EL (cell line): ENCODE measurements at places on chromosomes 13 and 19.

GRCh38 chr13:38824342-38824741, 137.5 kb downstream of the FREM2 start:
- no peak for DNase-seq

- peak; percentile 63 for DNase-seq
These were observed 609 bp downstream of the ZAR1L start for GRCh38 chr13:32314271-32315237.

- DNase-seq: no peak
These were observed 39.5 kb upstream of the CNMD start for GRCh38 chr13:52779103-52779502.

DNA sequence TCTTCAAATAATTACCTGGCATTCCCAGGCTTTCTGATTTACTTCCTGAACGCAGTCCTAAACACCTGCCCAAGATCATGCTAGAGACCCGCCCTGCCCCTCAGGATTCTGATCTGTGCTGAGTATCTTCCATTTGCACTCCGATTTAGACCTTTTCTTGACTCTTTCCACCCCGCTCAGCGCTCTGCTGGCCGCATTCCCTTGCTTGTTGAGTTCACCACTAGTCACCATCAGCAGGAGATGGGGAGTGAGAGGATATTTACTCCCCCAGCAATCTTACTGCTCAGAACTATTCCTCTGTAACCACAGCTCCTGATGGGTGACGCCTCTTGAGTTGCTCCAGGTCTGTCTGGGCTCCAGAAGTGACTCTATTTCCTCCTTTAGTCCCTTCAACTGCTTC, 419.4 kb upstream of the MIR17HG start:
- DNase-seq: no peak

GRCh38 chr19:28864577-28865042, 348.3 kb downstream of the UQCRFS1 start:
- DNase-seq: no peak

- no peak for DNase-seq
These were observed 136.3 kb downstream of the KLF5 start for GRCh38 chr13:73195091-73195490.

DNA sequence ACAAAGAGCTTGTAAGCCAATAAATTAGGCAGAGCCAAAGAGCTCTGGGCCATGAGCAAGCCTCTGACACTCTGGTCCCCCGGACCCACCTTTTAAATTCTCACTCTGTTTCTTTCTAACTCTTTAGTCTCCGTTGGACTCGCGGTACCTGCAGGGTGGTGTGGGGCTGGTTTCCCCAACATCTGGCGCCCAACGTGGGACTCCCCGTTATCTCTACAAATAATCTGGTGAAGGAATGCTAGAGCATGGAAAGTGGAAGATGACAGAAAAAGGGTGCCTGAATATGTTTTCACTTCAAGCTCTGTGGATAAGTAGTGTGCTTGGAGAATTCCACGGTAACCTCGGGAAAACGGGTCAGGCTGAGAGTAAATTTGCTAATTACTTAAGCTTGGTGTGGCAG, 36.5 kb upstream of the CYP2B6 start:
- no peak for DNase-seq

- DNase-seq: no peak
These were observed 8.0 kb upstream of the AMER2 start for GRCh38 chr13:25179832-25180774.

GRCh38 chr13:38661010-38661675, 25.7 kb upstream of the FREM2 start:
- no peak for DNase-seq

- DNase-seq: no peak
These were observed 30.2 kb downstream of the HSPH1 start for GRCh38 chr13:31131470-31131961.

DNA sequence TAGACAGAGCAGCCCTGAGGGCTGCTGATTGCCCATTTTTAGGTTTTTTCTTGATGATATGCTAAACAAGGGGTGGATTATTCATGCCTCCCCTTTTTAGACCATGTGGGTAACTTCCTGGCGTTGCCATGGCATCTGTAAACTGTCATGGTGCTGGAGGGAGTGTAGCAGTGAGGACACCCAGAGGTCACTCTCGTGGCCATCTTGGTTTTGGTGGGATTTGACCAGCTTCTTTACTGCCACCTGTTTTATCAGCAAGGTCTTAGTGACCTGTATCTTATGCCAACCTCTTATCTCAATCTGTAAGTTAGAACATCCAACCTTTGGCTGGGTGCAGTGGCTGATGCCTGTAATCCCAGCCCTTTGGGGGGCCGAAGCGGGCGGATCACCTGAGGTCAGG, 148.0 kb downstream of the PTPRS start:
- DNase-seq: no peak
